DMS 273 treated with DMSO at 0.1 percent for 48 hours (cell line): ENCODE measurements at places on chromosomes 12 and 14.
A peak's percentile ranks its signal among the peaks of the same experiment; 100 is the strongest.

DNA sequence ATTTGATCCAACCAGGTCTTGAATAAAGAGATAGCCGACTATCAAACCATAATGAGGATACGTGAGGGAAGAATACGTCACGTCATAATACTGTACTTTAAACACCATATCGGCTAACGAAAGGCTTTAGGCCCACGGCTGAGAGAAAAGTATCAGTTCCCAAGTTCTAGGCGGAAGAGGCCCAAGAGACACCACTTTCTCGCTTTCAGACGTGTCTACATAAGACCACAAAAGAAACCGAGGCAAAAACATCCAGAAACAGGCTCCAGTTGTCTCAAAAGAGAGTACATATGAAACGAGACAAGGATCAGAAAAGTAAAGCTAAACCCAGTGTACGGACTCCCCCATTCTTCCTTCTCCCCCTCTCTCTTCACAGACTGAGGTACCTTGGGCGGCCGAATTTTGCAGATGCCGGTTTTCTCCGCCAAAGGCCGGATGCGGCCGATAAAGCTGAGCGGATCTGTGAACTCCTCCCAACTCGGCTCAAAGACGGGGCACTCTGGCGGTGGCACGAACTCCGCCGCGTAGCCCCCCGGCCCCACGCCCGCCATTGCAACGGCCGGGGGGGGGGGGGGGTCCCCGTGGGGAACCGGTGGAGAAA lies 479 bp downstream of the KDM5A start:
- no peak for DNase-seq

- no peak for DNase-seq
Observed at GRCh38 chr14:68825729-68826128, 32.9 kb upstream of the ZFP36L1 start.

GRCh38 chr12:92574051-92574783 lies 128.6 kb upstream of the PLEKHG7 start:
- peak; percentile 43 for DNase-seq

DNA sequence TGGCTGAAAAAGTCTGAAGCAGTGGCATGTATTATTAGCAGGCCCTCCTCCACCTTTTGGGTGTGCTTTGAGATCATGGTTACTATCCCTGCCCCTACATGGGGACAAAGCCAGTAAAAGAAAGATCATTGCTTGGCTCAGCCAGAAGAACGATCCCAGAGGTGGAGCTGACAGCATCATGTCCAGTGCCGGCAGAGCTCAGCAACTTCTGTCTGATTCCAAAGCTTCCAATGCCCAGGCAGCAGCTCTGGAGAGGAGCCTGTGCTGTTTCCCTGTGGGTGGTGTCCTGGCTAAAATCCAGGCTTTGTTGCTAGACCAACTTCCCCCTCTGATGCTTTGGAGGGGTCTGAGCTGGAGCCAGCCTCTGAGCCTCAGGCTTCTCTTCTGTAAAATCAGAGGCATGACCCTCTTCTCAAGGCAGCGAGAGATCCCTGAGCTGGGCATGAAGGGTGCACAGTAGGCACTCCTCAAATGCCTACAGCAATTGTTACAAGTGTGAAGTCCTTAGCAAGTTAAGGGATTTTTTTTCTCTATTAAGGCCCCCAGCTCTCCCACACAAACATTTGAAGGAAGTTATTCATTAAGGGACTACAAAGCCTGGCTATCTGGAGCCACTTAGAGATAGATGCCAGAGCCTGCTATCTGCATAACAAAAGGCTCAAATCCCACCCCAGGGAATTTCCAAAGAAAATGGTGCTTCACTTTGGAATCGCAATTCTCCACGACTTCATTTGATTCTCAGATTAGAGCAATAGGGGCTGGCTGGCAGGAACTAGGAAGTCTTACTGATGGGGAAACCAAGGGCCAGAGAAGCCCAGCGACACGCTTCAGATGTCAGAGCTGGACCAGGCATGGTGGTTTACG lies 10.9 kb upstream of the GSC start:
- DNase-seq = no peak

DNA sequence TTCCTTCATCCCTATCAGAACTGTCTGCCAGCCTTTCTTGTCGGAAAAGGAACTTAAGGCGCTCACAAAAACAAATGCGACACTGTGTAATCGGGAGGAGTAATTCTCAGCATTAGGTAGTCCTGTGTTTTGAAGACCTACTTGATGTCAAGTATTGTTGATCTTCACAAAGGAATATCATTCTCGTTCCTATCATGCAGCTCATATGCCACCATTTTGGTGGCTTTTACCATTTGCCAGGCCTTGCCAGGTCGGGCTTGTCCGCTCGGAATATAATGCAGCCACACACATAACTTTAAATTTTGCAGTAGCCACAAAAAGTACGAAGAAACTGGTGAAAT lies 903 bp upstream of the PPP4R3A start:
- no peak for DNase-seq
